ENCODE measurements at places on chromosomes 2 and 18.

DNA sequence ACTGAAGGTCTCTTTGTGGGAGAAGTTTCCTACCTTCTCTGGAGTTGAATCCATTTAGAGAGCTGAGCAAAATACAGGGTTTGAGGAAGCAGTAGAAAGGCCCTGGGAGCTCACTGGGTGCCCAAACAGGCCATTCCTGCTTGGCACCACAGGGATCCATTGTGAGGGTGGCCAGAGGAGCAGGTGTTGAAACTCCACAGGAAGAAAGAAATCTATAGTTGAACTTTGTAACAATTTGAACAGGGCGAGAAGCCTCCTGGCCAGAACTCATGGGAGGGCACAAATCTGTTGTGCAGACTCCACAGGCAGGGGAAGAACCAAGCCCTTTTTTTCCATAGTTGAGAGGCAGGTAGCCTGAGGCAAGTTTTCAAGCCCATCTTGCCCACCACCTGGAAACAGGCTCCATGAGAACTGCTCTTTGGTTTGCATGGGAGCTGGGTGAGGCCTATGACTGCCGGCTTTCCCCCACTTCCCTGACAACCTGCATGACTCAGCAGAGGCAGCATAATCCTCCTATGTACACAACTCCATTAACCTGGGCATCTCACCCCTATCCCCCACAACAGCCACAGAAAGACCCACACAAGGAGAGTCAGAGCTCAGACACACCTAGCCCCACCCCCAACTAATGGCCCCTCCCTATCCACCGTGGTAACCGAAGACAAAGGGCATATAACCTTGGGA is 1053.0 kb downstream of the TSN start:
- no peak for DNase-seq

DNA sequence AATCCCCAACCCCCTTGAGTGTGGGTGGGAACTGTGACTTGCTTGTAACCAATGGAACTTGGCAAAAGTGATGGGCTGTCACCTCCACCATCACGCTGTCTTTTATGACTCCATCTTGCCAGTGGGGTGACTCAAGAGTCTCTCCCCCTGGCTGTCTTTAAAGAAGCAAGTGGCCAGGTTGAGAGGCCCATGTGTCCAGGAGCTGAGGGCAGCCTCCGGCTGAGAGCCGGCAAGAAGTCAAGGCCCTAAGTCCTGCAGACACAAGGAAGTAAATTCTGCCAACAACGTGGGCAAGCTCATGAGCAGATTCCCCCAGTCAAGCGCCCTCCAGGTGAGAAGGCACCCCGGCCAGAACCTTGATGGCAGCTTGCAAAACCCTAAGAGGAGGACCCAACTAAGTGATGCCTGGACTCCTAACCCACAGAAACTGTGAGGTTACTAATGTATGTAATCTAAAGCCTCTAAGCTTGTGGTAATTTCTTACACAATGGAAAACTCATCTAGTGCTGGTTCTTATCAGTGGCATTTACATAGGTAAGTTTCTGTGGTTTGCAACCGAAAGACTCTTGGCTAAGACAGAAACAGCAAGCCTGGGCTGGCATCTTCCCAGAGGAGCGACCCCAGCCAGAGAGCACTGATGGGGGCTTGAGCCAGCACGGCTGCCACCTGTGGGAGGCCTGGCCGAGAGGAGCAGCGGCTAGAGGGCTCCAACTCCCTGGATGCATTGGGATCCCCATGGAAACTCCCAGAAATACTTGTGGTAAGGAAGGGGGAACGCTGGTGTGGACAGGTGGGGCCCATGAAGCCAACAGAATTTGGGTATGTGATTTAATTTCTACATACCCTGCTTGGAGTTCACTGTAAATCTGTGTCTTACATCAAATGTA is 49.3 kb downstream of the CIB4 start:
- DNase-seq: no peak

DNA sequence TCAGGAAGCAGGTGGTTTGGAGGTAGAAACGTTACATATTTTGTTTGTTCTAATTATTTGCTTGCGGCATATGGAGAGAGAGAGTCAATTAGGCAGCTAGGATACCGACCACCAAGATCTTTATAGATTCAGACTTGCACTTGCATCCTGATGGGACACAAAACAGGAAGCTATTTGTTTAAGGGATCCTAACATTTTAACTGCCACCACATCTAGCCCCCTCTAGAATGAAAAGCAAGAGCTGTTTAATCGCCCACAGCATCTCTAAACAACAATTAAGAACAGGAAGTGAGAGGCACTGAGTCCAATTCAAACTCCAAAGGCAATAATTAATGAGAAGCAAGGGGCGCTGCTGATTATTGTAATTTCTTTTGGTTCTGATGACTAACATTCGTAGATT is 182.0 kb upstream of the LINC00305 start:
- no peak for DNase-seq

DNA sequence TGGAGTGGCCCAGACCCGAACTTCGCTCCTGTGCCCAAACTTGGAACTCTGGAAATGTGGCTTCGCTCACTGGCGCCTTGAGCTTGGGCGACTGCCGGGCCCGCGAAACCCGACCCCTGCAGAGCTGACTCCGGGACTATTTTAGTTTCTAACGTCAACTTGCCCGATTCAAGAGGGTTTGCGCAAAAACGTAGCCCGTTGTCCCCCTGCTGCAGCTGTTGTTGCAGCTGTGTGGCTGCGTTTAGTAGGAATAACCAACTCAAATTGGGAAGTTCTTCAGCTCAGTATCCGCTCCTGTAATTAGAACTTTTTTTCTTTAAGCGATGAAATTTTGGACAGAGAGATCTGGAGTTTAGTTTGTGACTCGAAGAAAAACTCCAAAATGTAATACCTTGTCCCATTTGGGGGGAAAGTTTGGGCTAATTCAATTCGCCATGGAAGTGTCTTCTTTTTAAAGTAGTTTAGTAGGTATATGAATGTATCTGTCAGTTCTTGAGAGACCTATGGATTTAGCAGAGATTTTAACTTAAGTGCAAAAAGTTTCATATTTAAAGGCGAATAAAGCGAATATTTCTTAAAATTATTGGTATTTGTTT is 559 bp downstream of the MYL12A start:
- DNase-seq: no peak

DNA sequence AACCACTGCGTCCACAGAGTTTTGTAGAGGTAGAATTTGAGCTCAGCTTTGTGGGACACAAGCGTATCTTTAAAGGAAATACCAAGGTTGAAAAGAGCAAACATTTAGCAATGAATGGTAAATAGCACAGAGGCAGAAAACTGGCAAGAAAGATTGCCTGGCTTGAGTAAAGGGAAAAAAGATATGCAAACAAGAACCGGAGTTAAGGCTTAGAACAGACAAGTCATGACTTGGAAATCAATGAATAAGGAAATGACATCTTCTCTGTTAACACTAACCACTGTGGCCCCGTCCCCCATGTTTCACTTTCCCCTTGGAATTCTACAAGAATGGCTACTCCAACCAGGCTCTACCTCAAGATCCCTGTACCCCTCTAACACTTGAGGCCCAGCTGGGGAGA is 3.8 kb downstream of the STAM2 start:
- no peak for DNase-seq

DNA sequence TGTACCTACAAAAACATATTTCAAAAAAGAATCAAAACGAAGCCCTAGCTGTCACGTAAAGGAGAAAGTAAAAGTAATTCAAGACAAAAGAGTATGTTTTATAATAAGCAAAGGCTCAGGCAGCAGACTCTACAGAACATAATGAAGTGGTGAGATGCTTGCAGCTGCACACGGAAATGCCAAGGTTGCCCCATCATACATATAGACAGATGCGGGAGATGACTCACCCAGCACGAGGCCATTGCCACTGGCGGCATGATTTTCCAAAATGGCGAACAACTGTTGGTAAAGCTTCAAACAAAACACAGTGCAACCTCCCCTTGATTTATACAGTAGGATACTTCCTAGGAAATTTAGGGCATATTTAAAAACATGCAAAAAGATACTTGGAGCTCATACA is 26.0 kb upstream of the C1QL2 start:
- DNase-seq: no peak

DNA sequence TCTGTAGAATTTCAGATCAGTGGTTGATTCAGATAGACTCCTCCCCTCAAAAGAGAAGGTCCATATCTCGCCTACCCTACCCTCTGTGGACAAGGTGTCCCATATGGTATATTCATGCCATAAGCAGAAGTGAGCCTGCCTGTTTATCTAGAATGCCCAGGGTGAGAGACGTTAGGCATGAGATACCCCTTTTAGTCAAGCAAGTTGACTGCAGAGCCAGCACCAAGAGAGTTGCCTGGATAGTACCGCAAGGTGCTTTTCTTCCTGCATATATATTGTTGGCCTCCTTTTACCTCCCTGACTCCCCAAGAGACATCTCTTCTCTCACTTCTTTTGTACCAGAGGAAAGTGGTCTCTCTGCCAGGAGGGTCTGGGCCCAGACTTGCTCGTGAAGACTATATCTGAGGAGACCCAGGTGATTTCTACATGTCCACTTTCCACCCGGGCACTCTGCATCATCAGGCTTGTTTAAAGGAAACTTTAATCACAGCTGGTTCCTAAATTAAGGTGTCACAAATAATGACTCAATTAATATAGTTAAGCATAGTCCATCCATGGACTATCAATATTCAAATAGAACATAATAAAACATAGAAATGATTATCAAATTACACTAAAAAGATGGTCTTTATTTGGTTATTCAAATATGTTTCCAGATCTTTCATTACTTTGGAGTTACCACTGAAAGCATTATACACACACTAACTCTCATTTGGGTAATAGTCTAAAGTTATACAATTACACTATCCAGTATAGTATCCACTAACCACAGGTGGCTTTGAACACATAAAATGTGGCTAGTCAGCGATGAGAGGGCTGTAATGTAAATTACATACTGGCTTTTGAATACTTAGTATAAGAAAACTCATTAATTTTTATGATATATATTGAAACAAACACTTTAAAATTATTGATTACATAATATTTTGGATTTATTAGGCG is 4.1 kb downstream of the ITGA4 start:
- DNase-seq: no peak

DNA sequence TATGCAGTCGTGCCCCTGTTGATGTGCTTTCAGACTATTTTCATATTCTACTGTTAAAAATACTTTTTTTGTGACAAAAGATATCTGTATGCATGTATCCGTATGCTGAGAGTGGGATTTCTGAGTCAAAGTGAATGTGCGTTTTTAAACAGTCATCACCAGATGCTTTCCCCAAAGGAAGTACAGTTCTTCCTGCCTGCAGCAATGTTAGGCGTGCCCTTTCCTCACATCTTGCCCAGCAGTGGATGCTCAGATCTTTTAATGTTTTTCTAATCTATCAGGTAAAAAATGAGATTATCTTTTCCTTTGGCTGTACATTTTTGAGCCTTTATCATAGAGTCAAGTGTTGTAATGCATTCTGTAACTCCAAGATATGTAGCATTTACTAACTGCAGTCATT is 111.7 kb downstream of the PTPRM start:
- no peak for DNase-seq

DNA sequence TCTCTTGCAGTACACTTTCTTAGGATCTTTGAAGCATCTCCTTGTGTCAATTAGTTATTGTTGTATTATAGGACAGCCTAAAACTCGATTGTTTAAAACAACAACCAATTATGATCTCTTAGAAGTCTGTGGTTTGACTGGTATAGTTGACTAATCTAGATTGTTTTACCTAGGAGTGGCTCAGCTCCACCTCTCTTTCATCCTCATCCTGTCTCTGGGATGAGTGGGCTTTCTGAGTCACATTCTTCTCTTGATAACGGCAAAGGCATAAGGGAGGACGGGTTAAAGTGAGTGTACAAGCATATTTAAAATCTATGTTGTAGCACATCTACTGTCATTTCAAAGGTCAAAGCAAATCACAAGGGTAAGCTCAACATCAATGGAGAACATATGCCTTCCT is 102.3 kb upstream of the GULP1 start:
- DNase-seq: no peak

DNA sequence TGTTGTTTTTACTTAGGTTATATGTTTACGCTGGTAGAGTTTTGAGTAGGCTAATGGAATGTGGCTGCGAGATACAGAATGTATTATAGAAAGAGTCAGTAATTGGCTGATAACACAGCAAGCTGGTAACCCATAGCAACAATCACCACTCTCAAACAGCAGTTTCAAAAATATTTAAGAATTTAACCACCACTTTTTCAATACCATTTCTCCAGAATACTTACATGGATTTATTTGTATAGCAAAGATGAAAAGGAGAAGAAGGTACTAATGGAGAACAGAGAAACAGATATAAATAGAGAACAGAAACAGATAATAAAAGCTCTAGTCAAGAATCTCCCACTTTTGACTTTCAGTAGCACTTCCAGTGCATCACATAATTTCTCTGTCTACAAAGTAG is 188.3 kb upstream of the SLC39A10 start:
- DNase-seq: no peak

GRCh38 chr2:183536290-183536689 is 412.0 kb downstream of the NUP35 start:
- no peak for DNase-seq

DNA sequence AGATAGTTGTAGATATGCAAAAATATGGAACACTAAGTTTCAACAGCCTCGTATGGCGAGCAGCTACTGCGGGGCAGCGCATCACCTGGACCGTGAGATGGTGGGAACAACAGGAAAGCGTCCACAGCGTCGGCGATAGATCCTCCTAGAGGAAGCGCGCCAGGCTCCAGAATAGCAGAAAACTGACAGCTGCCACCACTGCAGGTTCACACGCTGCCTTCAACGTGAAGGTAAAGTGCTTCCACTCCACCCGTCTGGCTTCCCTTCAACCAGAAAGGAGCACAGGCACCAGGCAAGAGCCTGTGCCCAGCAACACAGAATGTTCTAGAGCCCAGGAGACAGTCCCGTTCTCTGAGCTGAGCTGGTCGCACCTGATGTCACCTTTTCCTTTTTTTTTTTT is 20.0 kb downstream of the FBXO48 start:
- DNase-seq: no peak

- DNase-seq: no peak
Observed at GRCh38 chr2:241226723-241227572, 38.5 kb downstream of the ANO7 start.

DNA sequence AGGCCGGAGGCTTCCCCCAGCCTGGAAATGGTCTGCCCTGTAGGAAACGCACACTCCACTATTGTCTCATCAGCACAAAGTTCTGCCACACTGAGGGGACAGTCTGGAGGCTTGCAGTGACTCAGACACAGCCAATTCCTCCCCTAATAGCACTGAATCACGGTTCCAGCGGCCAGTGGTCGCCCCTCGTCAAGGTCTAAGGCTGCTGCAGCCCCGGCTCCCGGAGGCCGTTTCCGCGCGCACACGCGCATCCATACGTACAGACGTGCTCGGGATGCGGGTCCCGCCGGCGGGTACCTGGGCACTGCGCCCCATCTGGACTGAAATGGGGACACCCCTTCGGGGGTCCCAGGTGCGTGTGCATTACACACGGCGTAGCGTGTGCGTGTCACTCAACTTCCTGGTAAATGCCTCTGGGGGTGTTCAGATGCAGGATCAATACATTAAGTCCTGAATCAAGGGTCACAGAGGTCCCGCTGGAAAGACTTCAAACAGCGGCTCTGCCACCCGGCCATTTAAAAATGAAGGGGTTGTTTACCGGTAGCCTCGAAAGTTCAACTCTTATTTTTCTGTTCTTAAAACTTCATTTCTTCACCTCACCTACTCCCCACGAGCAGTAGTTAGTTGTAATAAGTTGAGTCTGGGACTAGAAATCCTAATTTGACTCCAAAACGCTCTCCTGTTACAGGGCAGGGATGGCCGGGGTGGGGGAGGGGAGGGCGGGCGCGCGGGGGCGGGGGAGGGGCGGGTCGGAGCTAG is 572 bp upstream of the ZNF516 start:
- DNase-seq: no peak

- no peak for DNase-seq
Observed at GRCh38 chr2:82075875-82076274, 1771.3 kb upstream of the LRRTM1 start.
